ENCODE measurements at places on chromosomes 7 and 10.
A peak's percentile ranks its signal among the peaks of the same experiment; 100 is the strongest.

DNA sequence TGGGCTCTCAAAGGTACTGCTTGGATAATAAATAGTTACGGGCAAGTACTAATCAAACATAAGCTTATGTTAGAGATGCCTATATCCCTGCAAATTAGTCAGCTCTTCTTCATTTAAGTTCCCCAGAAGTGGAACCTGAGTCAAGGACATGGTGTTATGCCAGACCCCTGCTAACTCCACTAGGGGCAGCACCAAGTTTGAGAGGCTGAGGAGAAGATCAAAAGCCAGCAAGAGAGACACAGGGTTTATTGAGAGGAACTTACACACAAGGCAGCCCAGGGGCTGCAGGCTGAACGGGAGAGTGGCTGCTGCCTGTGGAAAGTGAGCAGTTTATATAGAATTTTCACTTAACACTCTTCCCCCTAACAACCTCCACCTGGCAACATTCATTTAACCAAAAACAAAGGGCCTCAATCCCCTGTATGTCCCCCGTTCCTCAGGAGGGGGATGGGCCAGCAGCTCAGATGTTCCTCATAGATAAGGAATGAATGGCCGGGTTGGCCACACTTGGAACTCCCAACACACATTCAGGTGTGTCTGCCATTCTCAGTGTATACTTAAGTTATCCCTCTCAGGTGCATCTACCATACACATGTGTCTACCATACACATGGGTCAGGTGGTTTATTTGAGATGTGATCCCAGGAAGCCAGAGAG is 62.6 kb upstream of the GHITM start:
- DNase-seq, result no peak

DNA sequence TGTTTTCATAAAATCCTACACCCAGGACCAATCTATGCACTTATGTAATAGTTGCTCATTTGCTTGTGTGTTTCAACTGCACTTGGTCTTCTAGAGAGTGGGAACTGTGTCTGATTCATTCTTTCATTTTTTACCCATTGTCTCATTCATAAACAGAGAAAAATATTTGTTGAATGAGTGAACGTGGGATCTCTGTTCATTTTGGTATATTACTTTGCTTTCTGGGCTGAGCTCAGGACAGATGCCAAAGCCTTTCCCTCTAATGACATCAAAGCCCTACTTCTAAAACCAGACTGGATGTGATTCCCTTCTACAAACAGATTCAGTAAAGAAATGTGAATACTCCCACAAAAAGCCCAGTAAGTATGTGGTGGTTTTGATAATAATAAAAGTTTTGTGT is 145.2 kb downstream of the ST7 start:
- no peak for DNase-seq

DNA sequence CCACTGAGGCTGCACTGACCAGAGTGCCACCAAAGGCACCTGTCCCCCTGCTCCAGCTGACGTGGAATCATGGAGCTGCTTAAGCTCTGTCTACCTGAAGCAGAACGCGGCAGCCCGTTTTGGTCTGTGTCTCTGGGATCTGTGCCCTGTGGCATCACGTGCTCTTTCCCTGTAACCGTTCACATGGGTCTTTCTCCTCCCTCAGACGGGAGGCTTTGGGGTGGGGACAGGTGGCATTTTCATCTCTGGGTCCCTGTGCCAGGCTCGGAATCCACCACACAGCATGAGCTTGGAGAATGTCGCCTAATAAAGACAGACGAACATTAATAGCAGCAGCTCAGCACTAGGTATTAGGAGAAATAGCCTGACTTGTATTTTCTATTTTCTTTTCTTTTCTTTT is 1.6 kb upstream of the ADAP1 start:
- DNase-seq, result no peak

DNA sequence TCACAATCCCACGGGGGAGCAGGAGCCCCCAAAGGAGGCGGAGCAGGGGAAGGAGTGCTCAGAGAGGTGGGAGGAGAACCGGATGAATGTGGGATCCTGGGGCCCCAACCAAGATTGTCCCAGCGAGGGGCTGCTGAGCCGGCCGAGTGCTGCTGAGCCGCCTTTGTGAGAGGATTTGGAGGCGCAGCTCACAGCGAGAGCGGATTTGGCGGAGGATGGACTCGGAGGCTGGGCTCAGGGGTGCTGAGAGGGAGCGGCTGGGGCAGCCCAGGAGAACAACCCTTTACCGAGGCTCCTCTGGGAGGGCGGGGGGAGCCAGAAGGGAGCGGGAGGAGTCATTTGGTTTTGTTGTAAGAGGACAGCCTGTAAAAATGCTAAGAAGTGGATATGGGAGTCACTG is 23.0 kb downstream of the GHRHR start:
- DNase-seq, result no peak

DNA sequence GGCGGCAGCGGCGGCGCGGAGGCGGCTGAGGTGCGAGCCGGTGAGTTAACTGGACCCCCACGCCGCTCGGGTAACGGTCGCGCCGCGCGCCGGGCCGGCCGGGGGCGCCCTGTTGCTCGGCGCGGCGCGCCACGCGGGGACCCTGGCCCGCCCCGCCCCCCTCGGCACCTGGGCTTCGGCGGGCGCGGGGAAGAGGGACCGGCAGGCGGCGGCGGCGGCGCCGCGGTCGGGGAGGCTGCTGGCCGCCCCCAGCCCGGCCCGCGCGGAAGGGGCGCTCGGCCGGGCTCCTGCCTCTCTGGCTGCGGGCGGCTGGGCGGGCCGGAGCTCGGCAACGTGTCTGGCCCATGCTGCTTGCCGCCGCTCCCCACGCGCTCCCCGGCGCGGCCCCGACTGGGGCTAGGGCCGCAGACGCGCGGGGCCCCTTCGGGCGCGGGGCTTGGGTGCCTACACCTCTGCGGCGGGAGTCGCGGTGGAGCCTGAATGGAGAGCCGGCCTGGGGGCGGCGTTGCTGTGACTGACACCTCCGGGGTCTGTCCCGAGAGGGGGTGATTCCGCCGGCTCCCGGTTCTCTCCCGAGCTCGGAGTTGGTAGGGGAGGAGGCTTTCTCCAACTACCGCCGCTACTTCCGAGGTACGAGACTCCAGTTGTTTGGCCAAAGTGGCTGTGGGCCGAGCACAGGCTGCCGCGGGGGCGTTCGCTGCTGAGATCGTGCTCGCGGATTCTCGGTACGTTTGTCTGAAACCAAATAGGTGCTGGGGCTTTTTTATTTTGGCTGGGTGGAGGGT is 494 bp downstream of the PALS2 start:
- DNase-seq, result peak; percentile 21

DNA sequence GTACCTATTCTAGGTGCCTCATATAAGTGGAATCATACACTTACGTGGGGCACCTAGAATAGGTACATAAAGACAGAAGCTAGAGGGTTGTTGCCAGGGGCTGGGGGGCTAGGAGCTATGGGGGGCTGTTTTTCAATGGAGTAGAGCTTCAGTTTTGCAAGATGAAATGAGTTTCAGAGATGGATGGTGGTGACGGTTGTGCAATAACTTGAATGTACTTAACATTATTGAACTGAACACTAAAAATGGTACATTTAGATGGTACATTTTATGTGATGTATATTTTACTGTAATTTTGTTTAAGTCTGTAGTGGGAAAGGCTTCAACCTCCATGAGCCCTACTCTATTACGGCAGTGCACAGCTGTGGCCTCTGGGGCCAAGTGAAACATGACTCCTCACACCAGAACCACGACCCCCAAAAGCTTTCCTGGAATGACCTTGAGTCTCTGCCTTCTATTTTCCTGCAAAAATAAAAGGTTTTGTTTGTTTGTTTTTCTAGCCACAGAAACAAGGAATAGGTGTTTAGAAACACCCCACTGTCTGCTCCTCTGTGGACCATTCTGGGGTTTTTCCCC is 147.3 kb upstream of the PLXNA4 start:
- no peak for DNase-seq

DNA sequence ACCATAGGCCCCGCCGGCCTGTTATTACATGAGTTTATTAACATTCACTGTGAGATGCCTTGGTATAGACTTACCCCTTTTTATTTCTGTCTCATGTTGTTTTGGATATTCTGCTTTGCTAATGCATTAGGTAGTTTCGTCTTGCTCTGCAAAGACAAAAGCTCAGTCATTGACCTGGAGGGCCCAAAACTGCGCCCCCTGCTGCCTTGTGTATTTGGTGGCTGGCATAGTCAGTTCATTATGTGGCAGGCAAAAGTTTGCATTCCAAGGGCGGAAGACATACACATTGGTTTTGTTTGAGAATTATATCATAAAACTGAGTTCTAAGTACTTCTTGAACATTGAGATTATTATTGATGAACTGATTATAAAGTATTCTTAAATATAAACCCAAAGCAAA is 372.5 kb downstream of the SDK1 start:
- peak; percentile 43 for DNase-seq

DNA sequence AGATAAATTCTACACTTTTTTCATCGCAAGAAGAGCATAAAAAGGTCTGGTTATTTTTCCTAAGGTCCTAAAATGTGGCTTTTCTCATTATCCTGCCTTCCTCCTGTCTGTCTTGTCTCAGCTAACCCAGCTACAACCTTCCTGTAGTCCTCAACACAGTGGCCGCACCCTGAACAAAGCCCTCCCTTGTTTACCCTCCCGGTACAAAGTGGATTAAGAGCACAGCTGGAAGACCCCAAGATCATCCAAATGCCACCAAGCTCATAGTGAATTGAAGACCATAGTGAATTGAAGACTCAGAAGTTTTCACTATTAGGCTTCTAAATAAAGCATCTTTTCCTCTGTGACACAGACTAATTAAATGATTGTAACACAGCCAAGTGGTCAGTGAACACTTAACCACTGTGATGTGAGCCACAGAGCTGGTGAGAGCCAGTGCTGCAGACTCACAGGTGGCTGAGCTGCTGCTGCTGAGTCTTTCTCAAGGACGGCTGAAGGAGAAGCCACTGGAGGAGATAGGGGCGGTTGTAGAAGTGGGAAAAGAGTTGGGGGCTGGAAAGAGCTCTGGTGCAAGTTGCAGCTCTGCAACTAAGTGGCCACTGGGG is 123.6 kb downstream of the ATXN7L1 start:
- no peak for DNase-seq

DNA sequence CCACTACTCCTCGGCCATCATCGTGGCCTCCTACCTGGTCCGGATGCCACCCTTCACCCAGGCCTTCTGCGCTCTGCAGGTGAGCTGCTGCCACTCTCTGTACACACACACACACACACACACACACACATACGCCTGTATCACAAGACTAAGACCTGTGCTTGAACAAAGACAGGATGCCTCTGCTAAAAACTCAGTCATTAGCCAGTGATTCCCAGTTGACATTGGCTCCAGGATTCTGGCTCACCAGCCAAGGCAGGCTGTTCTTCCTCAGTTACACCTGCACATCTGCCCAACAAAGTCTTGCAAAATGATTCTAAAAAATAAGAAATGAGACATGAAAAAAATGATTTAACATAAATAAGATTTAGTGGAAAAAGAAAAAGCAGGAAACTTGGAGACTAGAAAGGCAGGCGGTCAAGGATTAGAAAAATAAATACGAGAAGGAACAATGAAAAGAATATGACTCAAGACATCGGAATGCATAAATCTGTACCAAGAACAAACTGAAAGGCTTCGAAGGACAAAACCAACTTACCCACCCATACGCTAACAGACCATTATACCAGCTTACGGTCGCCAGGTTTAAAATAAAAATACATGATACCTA is 7.4 kb upstream of the LRRC18 start:
- no peak for DNase-seq

- no peak for DNase-seq
Measured at GRCh38 chr10:80090121-80090520, 11.7 kb downstream of the TMEM254 start.

- no peak for DNase-seq
Measured at GRCh38 chr7:100397315-100398081, 24.2 kb downstream of the PILRA start.

- no peak for DNase-seq
Measured at GRCh38 chr10:69319841-69320316, 41.6 kb downstream of the HK1 start.

DNA sequence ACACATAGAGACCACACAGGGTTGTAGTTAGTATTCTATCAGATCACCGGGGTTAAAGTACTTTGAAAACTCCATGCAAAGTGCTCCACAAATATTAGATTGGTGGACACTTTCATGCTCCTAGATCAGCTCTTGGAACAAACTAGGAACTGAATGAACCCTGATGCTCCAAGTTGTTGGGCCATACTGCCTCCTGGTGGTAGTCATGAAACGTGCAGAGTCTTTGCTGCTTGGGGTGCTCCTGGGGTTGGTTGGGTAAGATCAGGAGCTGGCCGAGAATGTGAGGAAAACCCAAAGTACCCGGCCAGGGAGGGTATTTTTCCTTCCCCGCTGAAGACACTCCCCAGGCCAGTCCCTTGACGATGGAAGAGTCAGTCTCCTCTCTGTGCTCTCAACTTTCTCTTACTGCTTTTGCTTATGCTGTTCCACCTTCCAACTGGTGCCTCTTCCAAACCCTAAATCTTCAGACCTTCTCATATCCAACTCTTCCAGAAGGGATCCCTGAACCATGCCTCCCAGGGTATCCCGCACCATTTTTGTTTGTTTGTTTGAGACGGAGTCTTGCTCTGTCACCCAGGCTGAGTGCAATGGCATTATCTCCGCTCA is 918 bp upstream of the RPEL1 start:
- DNase-seq, result peak; percentile 19

- no peak for DNase-seq
Measured at GRCh38 chr7:70577078-70577477, 554.9 kb upstream of the GALNT17 start.

- DNase-seq, result no peak
Measured at GRCh38 chr10:96656198-96656577, 64.1 kb downstream of the PIK3AP1 start.

- DNase-seq, result no peak
Measured at GRCh38 chr10:91682912-91683311, 50.0 kb upstream of the PPP1R3C start.

- no peak for DNase-seq
Measured at GRCh38 chr7:3264693-3265339, 36.2 kb upstream of the SDK1 start.

- no peak for DNase-seq
Measured at GRCh38 chr10:59265141-59265540, 88.7 kb downstream of the PHYHIPL start.

DNA sequence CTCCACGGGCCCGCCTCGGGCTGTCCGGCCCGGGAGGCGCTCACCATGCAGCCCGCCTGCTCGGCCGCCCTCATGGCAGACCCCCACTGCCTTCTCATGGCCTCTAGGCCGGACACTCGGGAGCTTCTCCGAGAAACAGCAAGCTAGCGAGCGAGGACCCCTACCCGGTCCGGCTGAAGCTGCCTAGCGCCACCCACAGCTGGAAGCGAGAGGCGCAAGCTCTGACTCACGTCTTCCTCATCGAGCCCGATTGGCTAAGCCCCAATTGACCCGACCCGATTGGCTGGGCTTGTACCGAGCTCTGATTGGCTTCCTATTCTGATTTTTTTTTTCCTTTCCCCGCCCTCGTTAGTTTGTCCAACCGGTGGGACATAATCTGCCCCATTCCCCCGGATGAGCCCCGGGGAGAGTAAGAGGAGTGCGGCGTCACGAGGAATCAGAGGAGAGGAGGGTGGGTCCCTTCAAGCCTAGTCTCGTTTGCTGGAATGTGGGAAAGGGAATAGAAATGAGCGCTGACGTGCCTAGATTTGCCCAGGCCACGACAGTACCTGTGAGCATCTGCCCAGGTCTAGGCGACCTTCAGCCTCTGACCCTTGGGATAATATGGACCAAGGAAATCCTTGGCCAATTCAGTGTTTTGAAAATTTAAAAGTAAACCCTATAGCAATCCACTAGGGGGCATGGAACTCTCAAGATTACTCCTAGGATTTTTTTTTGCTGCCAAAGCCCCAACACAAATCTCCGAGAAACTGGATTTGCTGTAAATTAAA is at the start of gene TYSND1:
TSS of gene TYSND1 (minus strand) at position 212 of the 770 bp plus-strand sequence. CDS start at position 98, 114 bp downstream.
- peak; percentile 77 for DNase-seq

- DNase-seq, result no peak
Measured at GRCh38 chr7:4115941-4116610, 566.0 kb upstream of the FOXK1 start.
